Left kidney (tissue), 8 donors: ENCODE measurements at places on chromosomes 4 and X. TPM values are rescaled to one million over a fixed set of nuclear protein-coding genes. Genes with fewer than 3 reads are reported as not detected.

PABPC1L2B gene
- not detected for polyA plus RNA-seq

RXFP1 gene
- polyA plus RNA-seq, result 0.37 TPM

GATA1 gene
- 0.48 TPM for polyA plus RNA-seq

NDP gene
- 2.1 TPM for polyA plus RNA-seq

C1QTNF7 gene
- 27.6 TPM for polyA plus RNA-seq

IL15 gene
- 2.5 TPM for polyA plus RNA-seq

FHIP1A gene
- 6.7 TPM for polyA plus RNA-seq

GABRG1 gene
- polyA plus RNA-seq, result 0.18 TPM

GAGE10 gene
- 0.27 TPM for polyA plus RNA-seq

CXCL1 gene
- 0.50 TPM for polyA plus RNA-seq

GPR173 gene
- 26.3 TPM for polyA plus RNA-seq

PTCHD1 gene
- 0.37 TPM for polyA plus RNA-seq

- DNase-seq, result no peak
These were observed 57.0 kb upstream of the PAGE5 start for GRCh38 chrX:55163171-55163570.

- DNase-seq, result no peak
These were observed 22.0 kb downstream of the ATP5ME start for GRCh38 chr4:651884-652642.

GRCh38 chr4:122045533-122045932 is 93.7 kb upstream of the TRPC3 start:
- DNase-seq, result peak; percentile 17

DNA sequence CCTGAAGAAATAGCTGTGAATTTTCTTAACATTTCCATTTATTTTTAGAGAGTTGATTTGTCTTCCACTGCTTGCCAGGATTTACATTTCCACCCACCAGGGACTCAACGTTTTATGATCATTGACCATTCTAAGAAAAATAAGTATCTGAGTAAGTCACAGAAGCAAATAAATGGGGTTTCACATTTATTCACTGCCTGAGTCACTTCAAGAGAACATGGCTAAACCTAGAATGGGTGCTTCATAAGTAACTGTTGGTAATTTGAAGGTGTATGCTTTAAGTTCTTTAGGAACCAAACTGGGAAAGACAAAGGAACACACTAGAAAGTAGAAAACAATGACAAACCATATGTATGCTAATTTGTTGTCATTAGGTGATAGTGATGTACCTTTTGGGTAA is 43.2 kb upstream of the GRIA3 start:
- no peak for DNase-seq

DNA sequence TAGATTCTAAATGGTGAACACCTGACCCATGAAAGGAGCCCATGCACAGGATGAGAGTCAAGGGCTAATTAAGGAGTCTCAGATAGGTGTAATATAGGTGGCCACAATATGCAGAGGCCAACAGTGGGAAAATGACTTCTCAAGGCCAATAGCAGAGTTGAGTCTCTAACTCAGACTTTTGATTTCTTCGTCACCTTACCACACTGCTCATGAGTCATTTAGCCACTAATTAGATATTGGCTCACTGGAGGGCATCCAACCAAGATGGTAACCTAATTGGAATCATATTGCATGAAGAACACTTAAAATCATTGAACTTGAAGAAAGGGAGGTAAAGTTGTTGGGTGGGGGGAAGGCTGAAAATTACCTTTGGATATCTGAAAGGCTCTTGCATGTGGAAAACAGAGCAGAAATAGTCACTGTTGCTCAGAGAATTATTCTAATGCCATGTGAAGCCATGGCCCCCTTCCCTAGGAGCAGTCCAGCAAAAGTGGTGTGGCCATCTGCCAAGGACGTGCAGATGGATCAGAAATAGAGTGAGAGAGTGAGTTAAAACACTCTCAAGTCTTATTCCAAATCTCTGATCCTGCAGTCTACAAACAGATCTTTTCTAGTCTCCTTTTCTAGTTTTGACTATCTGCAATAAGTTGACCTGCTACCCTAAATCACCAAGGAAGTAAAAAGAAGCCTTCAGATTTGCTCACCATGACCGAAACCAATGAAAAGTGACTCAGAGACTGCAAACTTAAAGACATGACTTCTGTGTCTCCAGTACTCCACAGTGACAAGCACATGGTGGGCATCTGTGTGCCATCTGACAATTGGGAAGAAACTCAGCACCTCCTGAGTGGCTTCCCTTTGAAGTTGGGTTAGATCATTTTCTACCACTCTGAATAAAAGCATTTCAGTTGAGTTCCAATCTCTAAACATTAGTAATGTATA is 93.9 kb upstream of the C1QTNF7 start:
- no peak for DNase-seq

DNA sequence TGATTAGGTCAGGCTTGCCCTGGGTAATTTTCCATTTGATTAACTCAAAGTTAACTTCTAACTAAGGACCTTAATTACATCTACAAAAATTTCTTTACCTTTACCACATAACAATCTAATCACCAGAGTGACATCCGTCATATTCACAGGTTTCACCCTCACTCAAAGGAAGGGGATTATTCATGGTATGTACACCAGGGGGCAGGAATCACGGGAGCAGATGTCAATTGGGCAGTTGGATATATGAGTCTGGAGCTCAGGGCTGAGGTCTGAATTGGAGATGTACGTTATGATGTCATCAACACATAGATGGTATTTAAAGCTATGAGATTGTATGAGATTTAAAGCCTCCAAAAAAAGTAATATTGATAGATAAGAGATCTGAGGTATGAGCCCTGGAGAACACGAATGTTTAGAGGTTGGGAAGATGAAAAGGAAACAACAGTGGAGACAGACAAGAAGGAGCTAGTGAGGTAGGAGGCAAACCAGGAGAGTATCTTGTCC is 52.9 kb downstream of the PGRMC1 start:
- DNase-seq, result no peak

DNA sequence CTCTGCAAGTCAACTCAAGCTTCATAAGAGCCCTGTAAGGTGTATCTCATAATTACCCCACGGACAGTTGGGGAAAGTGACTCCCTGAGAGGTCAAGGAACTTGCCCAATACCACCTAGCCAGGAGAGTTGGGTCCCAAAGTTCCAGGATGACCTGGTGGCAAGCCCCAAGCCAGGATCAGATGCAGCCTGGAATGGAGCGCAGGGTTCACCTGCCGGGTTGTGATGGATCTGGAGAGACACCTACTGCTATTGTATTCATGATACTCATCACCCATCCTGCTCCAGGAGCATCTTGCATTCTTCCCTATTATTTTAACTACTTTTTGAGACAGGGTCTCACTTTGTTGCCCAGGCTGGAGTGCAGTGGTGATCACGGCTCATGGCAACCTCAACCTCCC is 36.1 kb downstream of the ZBTB49 start:
- no peak for DNase-seq

DNA sequence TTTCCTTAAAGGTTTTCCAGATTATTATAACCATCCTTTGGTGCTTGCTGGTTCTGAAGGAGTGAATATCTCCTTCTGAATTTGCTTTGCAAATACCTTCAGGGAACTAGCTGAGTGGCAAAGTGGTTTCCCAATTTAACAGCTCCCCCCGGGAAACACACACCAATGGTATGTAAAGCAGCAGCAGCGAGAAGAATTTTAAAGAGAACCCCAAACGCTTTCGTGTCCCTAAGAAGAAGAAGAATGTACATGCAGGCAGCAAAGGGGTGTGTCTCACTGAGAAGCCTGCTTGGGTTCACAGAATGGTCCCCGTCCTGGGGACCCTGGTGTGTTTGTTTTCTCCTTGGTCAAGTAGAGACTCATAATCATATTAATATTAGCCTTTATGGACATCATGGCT is 4.2 kb upstream of the AKAP17A start:
- DNase-seq, result no peak

DNA sequence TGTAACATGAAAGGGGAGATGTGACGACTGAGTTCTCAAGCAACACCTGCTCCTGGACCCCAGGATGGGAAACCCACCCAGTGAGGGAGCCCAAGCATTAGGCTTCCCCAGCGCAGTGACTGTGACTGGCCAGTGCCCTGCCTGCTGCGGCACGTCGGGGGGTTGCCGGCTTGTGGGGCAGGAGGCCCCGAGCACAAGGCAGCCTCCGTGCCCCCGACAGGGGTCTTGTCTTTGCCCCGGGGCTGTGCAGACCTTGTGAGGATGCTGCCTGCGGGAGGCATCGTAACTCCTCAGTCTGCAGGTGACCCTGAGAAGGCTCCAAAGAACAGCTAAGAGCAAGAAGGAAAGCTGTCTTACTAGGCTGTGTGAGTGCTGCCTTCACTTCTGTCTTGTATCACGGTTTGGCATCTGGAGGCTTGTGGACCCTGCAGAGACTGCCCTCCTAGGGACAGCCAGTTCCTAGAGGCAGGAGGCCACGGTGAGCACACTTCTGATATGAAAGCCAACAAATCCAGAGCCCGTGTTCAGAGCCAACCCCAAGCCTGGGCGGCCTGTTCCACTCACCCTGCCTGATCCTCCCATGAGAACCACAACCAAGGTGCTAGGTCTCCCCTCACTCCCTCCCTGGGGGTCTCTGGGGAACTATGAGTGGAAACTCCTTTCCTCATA is 47.7 kb downstream of the FGFRL1 start:
- no peak for DNase-seq

- DNase-seq, result no peak
These were observed 5.8 kb downstream of the MID1IP1 start for GRCh38 chrX:38806875-38807621.

- DNase-seq, result no peak
These were observed 19.1 kb downstream of the MAGED2 start for GRCh38 chrX:54826598-54826997.

GRCh38 chr4:37463033-37463856 is 218.7 kb downstream of the NWD2 start:
- no peak for DNase-seq

GRCh38 chrX:103879339-103879738 is 47.3 kb upstream of the RAB9B start:
- no peak for DNase-seq

DNA sequence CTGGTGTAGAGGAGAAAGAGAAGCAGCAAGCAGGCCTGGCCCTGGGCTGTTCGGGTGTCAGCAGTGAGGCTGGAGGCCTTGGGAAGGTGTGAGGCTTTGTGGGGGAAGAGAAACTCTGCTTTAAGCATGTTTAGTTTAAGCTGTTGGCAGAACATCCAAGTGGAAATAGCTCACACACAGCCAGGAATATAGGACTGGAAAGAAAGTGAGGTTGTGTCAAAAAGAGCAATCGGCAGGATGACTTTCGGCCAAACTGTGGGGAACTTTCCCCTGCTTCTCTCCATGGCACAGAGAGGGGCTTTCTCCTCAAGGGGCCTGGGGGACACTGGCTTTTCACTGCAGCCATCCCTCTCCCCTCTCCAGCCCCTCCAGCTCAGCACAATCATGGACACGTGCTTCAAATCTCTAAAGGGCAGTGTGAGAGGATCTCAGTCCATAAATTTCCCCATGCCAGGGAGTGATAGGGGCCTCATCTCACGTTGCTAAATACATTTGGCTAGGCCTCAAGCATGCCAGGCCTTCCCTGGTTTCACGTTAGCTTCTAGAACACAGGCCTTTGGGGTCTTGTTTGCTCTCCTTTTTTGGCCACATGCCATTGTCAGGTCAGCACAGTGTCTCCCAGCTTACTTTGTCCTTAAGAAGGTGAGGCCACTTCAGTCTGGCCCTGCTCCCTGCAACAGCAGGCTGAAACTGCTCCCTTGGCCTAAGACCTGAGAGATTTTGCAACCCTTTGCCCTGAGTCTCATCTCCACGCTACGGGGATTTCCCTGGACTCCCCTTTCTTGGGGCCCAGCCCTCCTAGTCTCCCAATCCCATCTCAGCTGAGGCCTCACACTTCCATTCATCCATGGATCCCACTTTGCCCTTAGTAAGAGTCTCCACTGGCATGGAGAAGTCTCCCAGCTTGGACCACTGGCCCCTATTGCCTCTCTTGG is 8.3 kb upstream of the CITED1 start:
- no peak for DNase-seq

DNA sequence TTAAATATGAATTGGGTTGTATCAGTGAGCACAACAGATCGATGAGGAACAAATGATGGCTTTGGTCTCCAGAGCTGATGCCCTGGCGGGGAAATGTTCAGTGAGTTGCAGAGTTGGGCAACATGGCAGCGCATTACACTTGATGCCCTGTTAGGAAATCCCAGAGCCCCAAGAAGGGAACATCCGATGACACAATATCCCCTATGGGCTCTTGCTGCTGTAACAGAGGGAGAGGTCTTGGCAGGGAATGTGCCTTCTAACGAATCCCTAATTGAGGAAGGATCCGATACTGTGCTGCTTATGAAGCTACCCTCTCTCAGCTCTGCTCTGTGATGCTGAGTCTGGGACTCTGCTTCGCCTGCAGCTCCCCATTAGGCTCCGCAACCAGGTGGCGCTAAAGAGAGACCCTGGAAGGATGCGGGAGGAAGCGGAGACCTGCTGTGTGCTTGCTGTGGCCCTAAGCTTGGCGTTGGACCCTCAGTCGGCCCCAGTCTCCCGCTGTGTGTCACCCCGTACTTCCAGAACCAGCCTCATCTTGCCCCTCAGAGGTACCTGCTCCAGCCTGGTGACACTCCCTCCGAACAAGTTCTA is 38.9 kb downstream of the PDHA1 start:
- DNase-seq, result peak; percentile 20

GRCh38 chrX:12661464-12661863 is 129.7 kb upstream of the PRPS2 start:
- DNase-seq, result no peak

GRCh38 chr4:48558819-48559218 is 68.8 kb downstream of the ZAR1 start:
- DNase-seq, result no peak

DNA sequence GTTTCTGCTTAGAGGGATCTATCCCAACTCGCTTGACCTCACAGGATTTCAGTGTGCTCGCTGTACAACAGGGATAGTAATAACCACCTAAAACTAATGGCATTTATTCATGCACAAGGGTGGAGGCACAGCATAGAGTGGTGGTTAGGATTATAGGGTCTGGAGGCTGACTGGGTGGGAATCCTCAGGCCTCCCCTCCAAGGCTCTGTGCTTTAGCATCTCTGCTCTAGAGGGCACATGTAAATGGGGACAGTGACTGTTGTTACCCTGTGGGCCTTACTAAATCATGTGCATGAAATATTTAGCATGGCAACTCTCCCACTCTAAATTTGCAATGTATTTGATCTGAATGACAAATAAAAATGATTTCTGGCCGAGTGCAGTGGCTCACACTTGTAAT is 29.2 kb downstream of the VCX2 start:
- no peak for DNase-seq

DNA sequence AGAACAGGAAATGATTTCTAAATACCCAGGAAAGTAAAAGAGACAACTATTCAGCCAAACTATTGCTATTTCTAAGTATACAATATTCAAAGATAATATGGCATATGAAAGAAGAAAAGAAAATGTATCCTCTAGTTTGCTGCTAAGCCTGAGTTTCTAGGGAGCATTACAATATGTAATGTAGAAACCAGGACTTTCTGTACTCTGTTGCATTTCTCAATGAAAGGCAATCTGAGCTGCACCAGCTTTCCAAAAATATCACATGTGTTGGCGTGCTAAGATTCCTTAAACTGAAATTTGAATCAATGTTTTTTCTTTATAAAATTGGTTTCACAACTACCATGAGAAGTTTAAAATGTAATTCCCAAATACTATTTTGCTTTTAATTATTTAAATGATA is 129.6 kb downstream of the ANK2 start:
- DNase-seq, result no peak

GRCh38 chrX:125895518-125895917 is 270.6 kb downstream of the DCAF12L2 start:
- no peak for DNase-seq

GRCh38 chr4:108359130-108359985 is 190.6 kb upstream of the LEF1 start:
- no peak for DNase-seq
